ENCODE measurements at places on chromosomes 16 and 17.
A peak's percentile ranks its signal among the peaks of the same experiment; 100 is the strongest.

DNA sequence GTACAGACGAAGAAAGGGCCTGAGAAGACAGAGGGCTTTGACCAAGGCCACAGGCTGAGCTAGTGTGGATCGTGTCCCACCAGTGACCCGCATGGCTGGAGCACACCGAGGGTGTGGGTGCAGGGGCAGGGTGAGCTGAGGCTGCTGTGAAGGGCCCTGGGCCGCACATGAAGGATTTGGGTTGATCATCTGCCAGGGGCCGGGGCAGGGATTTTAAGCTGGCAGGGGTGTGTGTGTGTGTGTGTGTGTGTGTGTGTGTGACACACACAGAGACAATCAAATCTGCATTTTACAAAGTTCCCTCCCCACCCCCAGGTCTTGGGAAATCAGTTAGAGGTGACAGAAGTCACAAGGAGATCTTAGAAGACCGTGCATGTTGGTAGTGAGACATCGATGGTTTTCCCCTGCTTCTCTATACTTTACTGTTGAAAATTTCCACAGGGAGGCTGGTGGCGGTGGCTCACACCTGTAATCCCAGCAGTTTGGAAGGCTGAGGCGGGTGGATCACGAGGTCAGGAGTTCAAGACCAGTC lies 65.2 kb downstream of the SRCIN1 start:
- no peak overlapping the region for H3K27ac ChIP-seq
- no peak overlapping the region for H3K4me3 ChIP-seq
- no peaks in the 10 kb centered on the region for H3K27me3 ChIP-seq
- no peaks in the 10 kb centered on the region for H3K36me3 ChIP-seq
- H3K4me1 ChIP-seq, result no peaks in the 10 kb centered on the region

GRCh38 chr17:48543854-48544348 lies 1.0 kb downstream of the HOXB2 start:
- no peak overlapping the region for H3K4me3 ChIP-seq
- no peaks in the 10 kb centered on the region for H3K4me1 ChIP-seq

DNA sequence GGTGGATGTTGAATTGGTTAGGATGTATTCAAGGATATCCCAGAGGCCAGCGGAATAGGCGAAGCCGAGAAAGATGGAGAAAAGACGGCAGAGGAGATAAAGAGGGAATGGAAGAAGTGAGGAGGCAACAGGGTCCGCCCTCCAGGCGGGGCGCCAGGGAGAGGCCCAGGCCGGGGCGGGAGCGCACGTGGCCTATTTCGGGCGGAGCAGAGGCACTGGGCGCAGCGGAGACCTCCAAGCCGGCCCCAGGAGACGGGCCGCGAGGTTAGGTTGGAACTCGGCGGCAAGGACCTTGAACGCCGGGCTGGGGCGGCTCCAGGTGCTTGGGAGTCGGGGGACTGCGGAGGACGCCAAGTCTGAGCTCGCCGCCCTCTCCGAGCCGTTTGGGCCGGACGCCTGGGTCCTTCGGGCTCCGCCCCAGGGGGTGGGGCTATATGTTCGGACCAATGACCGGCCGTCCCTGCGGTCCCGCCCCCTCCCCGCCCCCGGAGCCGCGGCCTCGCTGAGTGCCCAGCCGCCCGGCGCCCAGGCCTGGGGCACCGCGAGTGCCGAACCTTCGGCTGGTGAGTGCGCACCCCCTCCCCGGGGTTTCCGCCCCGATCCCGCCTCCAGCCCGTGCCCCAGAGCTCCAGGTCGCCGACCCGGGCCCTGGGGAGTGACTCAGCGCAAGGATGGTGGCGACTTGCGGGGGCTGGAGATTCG lies at the start of gene ZNF771:
Gene ZNF771 (plus strand): TSS at position 505 of the 702 bp plus-strand sequence. CDS start 448 bp downstream, outside the sequence.
- H3K27me3 ChIP-seq, result no peaks in the 10 kb centered on the region
- peaks cover 47% of the 10 kb centered on the region for H3K4me1 ChIP-seq
- H3K4me3 ChIP-seq, result peak within 1 kb of the TSS; percentile 70
- DNase-seq, result peak; percentile 93

DNA sequence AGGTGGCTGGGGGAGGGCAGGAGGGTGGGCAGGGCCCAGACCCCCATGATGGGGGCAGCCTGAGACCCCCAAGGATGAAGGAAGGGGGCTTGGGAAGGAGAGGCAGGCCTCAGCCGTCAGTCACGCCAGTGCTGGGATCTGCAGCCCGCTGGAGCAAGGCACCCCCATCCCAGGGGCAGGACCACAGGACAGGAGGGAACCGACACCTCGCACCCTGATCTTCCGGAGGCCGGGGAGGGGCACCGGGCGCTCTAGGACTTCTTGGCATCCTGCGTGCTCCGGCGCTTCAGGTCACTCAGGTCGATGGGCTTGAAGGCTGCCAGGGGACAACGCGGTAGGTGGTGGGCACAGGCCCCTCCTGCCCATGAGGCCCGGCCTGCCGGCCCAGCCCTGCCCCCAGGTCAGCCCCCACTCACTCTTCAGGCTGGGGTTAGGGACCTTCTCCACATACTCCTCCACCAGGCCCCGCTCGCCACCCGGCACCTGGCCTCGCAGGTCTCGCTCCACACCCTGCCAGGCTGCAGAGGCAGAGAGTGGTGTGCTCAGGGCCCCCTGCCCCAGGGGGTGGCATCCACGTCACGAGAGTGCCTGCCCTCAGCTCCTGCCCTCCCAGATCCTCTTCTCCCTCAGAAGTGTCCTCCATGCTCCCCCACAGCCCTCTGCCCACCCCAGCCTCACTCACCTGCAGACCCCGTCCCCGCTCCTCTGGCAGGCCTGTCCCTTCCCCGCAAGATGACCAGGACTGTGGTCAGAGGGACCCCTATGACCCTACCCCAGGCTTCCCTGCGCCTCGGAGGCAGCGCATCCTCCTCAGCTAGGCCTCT lies 9.9 kb downstream of the MCRIP1 start:
- no peak overlapping the region for H3K27ac ChIP-seq
- H3K4me1 ChIP-seq, result peaks cover 20% of the 10 kb centered on the region
- no peak overlapping the region for H3K4me3 ChIP-seq
- H3K27me3 ChIP-seq, result no peaks in the 10 kb centered on the region
- peaks cover 20% of the 10 kb centered on the region for H3K36me3 ChIP-seq

GRCh38 chr17:76492123-76492988 lies 8.9 kb downstream of the RHBDF2 start:
- peaks cover 4% of the 10 kb centered on the region for H3K27me3 ChIP-seq
- peak; percentile 30 for DNase-seq
- H3K36me3 ChIP-seq, result no peaks in the 10 kb centered on the region

DNA sequence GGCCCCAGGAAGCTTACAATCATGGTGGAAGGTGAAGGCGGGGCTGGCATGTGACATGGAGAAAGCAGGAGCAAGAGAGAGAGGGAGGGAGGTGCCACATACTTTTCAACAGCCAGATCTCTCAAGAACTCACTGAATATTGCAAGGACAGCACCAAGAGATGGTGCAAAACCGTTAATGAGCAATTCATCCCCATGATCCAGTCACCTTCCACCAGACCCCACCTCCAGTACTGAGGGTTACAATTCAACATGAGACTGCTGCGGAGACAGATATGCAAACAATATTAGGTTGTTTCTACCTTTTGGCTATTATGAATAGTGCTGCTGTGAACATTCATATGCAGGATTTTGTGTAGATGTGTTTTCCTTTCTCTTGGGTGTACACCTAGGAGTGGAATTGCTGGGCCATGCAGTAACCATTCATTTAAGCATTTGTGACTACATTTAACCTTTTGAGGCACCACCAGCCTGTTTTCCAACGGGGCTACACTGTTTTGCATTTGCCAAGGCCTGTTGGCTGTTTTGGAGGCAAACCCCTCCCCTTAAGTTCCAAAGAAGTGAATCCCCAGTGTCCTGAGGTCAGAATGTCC lies 28.8 kb downstream of the PLCG2 start:
- H3K36me3 ChIP-seq, result no peaks in the 10 kb centered on the region
- H3K4me3 ChIP-seq, result no peak overlapping the region
- DNase-seq, result no peak
- no peaks in the 10 kb centered on the region for H3K4me1 ChIP-seq
- H3K27me3 ChIP-seq, result peaks cover 2% of the 10 kb centered on the region
- H3K27ac ChIP-seq, result no peak overlapping the region

GRCh38 chr16:70523743-70524398 lies at the start of gene SF3B3:
TSS of gene SF3B3 (plus strand) at chr16:70523816. CDS start at chr16:70526657, 2,841 bp downstream.
- peak; percentile 78 for DNase-seq
- H3K27me3 ChIP-seq, result no peaks in the 10 kb centered on the region
- peak within 1 kb of the TSS; percentile 97 for H3K27ac ChIP-seq
- peaks cover 45% of the 10 kb centered on the region for H3K36me3 ChIP-seq
- peak within 1 kb of the TSS; percentile 71 for H3K4me3 ChIP-seq

DNA sequence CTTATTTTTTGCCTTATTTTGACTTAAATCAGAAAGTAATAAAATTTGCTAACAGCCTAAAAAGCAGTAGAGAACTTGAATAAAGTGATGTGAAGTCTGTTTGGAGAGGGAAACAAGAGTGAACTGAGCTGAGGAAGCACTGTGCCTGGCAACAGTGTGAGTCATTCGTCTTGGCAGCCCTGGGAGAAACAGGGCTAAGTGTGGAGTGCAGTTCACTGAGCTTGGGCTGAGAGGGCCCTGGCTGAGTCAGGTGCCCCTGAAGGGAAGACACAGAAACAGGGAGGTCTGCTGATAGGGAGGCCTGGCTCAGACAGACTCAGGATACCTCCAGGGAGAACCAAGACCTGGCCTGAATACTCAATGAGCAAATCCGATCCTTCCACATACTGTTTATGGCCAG lies 132.1 kb downstream of the HS3ST4 start:
- H3K4me1 ChIP-seq, result no peaks in the 10 kb centered on the region
- no peak overlapping the region for H3K27ac ChIP-seq
- no peaks in the 10 kb centered on the region for H3K36me3 ChIP-seq
- no peak for DNase-seq
- H3K4me3 ChIP-seq, result no peak overlapping the region
- H3K27me3 ChIP-seq, result peaks cover 3% of the 10 kb centered on the region

- H3K27me3 ChIP-seq, result no peaks in the 10 kb centered on the region
- H3K4me1 ChIP-seq, result no peaks in the 10 kb centered on the region
- H3K27ac ChIP-seq, result no peak overlapping the region
- no peak overlapping the region for H3K4me3 ChIP-seq
Measured at GRCh38 chr17:77318021-77318420, 177.3 kb downstream of the SEC14L1 start.

DNA sequence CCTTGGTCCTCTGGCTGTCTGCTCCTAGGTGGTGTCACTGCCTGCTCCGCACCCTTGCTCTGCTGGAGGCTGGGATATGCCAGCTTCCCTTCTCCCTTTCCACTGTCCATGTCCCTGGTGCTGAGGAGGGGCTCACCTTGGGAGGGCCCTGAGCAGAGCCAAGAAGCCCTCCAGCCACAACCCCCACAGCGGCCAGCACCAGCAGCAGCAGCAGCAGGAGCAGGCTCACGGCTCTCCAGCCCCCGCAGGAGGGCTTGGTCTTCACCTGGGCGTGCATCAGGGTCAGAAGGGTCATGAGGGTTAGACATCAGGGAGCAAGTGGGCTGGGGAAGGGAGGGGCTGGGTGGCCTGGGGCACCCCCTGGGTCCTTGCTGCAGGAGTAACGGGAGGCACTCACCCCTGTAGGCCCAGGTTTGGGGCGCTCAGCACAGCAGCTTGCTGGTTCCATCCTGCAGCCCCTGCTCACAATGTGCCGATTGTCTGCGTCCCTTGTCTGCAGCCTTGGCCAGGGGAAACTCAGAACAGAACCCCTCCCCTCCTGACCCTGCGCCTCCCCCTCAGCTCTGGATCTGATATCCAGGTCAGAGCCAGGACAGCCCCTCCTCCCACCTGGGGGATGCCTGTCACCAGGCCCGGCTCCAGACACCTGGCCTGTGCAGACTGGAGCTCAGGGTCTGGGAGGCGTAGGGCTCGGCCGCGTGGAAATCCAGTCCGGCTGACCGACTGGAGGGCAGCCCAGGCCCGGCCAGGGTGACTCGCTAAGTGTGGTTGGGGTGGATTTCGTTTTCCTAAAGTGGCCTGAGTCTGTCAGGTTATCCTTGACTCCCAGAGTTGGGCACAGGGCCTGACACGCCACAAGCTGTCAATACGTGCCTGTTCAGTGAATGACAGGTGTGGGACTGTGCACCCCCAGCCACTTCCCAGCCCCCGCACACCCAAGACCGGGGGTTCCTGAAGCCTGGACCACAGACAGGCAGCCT lies at the start of gene BRICD5:
Gene BRICD5 (minus strand): TSS at position 478 of the 980 bp plus-strand sequence. CDS start 30 bp downstream, at position 448.
- no peak for DNase-seq
- H3K4me1 ChIP-seq, result peaks cover 50% of the 10 kb centered on the region
- peaks cover 71% of the 10 kb centered on the region for H3K36me3 ChIP-seq

GRCh38 chr17:68080411-68081150 lies 45.0 kb downstream of the KPNA2 start:
- no peak for DNase-seq
- no peak overlapping the region for H3K27ac ChIP-seq
- H3K36me3 ChIP-seq, result no peaks in the 10 kb centered on the region
- H3K4me1 ChIP-seq, result peaks cover 7% of the 10 kb centered on the region
- no peaks in the 10 kb centered on the region for H3K27me3 ChIP-seq

DNA sequence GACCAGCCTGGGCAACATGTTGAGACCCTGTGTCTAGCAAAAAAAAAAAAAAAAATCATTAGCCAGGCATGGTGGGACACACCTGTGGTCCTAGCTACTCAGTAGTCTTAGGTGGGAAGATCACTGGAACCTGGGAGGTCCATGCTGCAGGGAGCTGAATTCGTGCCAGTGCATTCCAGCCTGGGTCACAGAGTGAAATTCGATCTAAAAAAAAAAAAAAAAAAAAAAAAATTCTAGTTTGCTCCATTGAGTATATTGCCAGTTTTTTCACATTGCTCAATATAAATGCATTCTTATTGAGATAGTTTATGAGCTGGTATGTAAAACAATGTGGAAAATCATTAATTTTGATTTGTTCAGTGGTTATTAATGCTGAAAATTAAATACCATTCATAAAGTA lies 52.0 kb downstream of the ABHD15 start:
- peaks cover 85% of the 10 kb centered on the region for H3K36me3 ChIP-seq
- H3K27ac ChIP-seq, result no peak overlapping the region
- no peak for DNase-seq
- H3K27me3 ChIP-seq, result no peaks in the 10 kb centered on the region

- no peak for DNase-seq
- no peaks in the 10 kb centered on the region for H3K36me3 ChIP-seq
- no peaks in the 10 kb centered on the region for H3K4me1 ChIP-seq
- H3K4me3 ChIP-seq, result no peak overlapping the region
- peaks cover 25% of the 10 kb centered on the region for H3K27me3 ChIP-seq
Measured at GRCh38 chr17:48612854-48613691, 2.0 kb downstream of the HOXB8 start.

- no peaks in the 10 kb centered on the region for H3K4me1 ChIP-seq
- H3K27me3 ChIP-seq, result no peaks in the 10 kb centered on the region
- H3K4me3 ChIP-seq, result no peak overlapping the region
- no peak for DNase-seq
- H3K27ac ChIP-seq, result no peak overlapping the region
- no peaks in the 10 kb centered on the region for H3K36me3 ChIP-seq
Measured at GRCh38 chr16:78659216-78659615, 559.8 kb downstream of the WWOX start.

DNA sequence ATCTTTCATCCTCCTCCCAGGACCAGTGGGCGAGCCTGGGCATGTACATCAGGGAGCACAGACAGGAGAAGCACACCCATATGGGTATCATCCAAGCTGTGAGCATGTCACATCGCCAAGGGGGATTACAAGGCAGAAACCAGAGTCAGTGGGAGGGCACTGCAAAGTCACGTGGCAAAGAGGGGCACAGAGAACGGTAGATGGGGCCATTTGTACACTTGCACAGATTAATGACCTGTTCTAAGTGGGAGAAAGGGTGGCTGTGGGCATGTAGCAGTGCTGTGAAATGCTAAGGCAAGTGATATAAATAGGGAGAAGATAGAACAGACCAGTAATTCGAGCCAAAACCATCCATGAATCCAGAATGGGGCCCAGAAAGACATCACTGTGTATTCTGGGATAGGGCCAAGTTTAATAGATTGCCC lies 265.0 kb downstream of the CPPED1 start:
- H3K27me3 ChIP-seq, result no peaks in the 10 kb centered on the region
- no peaks in the 10 kb centered on the region for H3K4me1 ChIP-seq
- no peak overlapping the region for H3K4me3 ChIP-seq
- no peaks in the 10 kb centered on the region for H3K36me3 ChIP-seq
